Activated T-helper 2 cell treated with anti-CD3 and anti-CD28 coated beads, Interferon-gamma antibody, Interleukin-2, Interleukin-4, amounts not matched to agents 10 μg/mL and 5 μg/mL and 100 μg/mL, durations not matched to agents 14 hours and 24 hours and 36 hours (primary cell): ENCODE measurements at places on chromosomes 6 and 20.

DNA sequence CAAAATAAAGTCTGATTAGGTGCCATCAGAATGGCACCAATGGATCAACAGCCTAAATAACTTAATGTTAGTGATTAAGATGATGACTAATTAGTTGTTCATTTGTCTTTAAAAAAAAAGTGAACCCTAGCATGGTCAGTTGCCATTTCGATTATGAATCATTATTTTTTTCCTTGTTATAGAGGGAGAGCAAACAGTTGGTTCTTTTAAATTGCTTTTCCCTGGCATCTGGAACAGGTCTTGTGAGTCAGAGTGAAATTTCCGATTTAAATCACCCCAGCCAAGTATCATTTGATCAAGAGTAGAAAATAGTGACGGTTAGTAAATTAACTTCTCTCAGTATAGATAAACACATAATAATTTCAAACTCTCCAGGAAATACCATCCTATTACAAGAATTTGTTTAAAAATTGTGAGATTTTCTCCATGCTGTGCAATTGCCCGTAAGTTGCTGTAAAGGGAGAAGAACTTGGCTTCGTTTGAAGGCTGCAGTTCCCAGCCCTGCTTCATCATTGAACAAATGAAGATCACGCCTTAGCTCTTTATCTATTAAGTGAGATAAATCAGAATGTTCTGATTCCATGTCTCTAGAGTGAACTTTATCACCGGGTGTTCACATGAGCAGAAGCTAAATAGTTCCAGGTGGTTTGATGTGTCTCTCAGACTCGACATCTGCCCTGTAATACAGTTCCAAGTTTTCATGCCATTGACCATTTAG lies 741.3 kb downstream of the DOK5 start:
- DNase-seq = no peak

- peak; percentile 4 for DNase-seq
Measured at GRCh38 chr6:170172825-170173256, 118.0 kb downstream of the DLL1 start.

DNA sequence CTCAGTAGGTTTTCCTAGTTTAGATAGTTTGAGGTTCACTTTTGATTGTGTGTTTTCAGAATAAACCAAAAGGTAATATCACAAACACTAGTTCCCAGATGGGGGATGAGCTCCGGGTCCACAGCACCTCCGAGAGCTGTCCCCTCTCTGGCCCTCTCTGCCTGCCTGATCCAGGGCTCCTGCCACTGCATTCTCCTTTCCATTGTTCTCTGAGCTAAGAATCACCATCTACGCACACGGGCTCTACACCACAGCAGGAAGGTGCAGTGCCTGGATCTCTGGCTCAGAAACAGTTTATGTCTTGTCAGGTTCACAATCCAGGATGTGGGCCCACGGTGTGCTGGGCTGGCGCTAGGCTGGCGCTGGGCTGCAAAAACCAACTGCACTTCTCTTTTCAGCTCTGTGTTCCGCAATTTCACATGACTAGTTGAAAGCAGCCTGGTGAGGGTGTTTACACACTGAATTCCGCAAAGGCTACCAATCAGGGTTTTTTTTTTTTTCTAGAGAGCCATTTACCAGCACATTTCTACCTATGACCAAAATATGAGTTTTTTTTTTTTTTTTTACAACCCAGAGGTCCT lies 167.5 kb downstream of the SOD2 start:
- no peak for DNase-seq

GRCh38 chr20:23120261-23120660 lies 34.1 kb upstream of the CD93 start:
- no peak for DNase-seq
